ENCODE measurements at places on chromosomes 12 and 14.

- no peak for DNase-seq
Measured at GRCh38 chr12:278046-278445, 15.4 kb upstream of the SLC6A13 start.

DNA sequence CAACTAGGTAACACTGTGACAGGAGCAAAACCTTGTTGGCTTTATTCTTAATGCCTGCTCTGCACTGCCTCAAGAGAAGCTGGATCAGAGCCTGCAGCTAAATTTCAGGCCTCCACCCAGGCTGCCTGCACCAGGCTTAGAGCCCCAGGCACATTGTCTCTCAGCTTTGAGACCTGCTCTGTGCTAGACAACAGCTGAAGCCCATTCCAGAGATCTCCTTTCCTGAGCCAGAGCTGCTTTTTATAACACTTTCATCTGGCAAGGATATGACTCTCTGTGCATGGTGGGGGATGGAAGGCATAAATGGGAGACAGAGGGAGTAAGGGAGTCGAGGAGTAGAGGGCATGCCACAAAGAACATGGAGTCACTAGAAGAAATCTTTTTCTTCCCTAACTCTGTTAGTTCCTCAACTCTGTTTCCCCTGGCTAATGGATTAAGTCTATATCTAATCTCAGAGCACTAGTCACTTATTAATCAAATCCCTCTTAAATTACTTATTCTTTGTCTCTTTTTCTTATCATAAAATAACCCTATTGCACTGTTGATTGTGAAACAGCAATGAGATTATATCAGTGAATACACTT, 27.1 kb upstream of the LUM start:
- DNase-seq = no peak

- DNase-seq = peak; percentile 38
Measured at GRCh38 chr12:122422730-122423257, 325 bp upstream of the CLIP1 start.

- DNase-seq = no peak
Measured at GRCh38 chr12:132610051-132610759, at the start of gene LRCOL1. Gene LRCOL1, minus strand, starts transcription at chr12:132610582. Its CDS starts 4,331 bp downstream, at chr12:132606251.

- DNase-seq = no peak
Measured at GRCh38 chr14:20498622-20499021, 6.7 kb upstream of the RNASE10 start.

DNA sequence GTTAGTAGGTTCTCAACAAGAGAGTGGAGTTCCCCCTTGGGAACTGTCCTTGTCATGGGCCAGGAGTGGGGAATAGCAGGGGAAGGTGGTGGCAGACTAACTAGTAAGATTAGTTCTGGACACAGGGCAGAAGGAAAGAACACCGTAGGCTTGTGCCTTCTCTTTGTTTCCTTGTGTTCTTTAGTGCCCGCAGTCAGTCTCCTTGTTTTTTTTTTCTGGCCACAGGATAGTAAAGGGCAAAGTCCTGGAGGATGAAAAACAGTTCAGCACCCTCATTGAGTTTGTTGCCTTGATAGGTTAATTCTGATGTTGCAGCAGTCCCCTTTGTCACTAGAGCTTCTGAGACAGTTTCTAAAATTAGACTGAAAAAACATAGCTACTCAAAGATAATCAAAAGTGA, 8.4 kb downstream of the PEX5 start:
- DNase-seq = no peak

DNA sequence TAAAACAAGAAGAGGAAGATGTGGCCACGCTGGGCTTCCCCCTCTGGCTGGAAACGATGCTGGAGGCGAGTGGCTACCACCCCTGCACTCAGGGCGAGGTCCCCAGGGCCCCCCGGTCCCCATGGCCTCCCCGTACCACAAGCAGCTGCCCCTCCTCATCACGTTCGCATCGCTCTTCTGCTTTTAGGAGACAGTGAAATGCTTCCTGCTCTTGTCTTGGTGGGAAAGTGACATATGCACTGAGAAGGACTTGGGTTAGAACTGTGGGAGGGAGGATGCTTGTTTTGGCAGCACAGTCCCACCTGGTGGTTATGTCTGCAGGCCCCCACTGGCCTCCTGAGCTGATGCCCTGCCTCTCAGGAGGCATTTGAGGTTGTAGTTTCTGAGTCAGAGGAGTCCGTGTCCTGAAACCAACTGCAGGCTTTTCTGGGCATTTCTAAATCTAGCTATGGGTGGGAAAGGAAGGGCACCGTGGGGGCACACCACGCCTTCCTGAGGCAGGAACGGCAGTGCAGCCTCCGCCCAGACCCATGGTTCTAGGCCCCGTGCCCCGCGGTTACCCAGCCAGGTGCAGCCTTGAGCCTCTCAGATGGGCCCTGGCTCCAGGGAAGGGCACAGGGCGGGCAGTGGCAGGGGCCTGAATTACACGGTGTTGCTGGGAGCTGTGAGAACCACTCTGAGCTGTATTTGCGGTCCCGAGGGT, 139.3 kb downstream of the ADGRD1 start:
- no peak for DNase-seq

DNA sequence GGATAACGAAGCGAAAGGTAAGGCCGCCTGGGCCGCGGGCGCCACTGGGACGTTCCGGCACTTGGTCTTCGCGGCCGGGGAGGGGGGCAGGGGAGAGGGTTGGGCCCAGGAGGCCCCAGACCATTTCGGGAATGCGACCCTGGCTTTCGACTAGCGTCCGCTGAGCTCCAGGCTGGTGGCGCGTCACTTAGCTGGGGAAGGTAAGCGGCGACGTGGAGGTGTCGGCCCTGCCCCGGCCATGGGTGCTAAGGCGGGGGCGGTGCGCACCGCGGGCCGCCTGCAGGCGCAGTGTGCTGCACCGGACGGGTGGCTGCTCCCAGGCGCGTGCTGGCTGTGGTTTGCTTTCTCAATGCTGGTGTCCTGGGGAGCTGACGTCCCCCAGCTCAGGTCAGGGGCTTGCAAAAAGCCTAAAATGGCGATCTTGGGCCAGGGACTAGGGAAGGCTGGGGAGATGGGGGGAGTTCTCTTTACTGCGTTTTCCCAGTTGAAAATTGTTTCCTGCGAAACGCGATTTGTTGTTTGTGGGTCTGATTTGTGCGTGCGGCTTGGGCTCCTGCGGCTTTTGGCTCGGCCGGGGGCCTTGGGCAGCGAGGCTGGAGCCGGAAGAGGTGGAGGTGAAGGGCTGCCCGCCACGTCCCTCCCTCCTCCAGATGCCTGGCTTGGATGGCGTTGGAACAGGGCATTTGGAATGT, 1.2 kb downstream of the HOXC10 start:
- DNase-seq = no peak

DNA sequence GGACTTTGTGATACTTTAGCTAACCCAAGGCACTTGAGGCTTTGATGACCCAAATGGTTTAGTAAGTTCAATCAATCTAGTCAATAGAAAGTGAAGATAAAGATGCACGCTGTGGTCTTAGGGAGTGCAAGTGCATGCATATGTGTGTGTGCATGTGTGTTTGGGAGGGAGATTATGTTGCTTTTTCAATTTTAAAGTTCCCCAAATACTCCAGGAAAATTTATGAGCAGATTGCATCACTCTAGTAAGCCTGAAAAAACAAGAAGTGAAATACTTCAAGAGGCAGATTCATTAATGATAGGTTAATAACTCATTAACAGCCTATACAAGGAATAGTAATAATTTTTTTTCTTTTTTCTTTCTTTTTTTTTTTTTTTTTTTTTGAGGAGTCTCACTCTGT, 12.4 kb upstream of the SIX1 start:
- DNase-seq = no peak

Data from colonic mucosa (tissue), 4 donors.